ENCODE measurements at places on chromosomes 3 and 15.

GRCh38 chr3:65995030-65995429 lies 43.7 kb downstream of the MAGI1 start:
- no peak for DNase-seq

DNA sequence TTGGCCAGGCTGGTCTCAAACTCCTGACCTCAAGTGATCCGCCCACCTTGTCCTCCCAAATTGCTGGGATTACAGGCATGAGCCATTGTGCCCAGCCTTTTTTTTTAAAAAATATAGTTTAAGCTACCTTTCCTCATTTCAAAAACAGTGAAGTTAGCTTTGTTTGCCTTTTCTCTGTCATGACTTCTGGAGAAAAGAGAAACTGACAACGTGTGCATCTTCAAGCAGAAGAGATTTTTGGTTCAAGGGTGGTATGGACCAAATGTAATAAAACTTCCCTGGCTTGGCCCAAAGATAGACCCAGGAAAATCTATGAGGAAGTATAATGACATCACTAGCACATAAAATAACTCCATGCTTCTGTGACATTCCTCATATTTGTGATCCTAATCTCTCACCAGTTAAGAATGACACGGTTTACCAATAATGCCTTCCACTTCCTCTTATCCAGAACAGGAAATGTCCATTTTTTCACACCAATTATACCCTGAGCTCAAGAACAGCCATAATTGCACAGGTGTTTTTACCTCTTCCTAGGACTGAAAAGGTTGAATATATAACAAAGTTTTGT lies 781.2 kb upstream of the NR2F2 start:
- no peak for DNase-seq

DNA sequence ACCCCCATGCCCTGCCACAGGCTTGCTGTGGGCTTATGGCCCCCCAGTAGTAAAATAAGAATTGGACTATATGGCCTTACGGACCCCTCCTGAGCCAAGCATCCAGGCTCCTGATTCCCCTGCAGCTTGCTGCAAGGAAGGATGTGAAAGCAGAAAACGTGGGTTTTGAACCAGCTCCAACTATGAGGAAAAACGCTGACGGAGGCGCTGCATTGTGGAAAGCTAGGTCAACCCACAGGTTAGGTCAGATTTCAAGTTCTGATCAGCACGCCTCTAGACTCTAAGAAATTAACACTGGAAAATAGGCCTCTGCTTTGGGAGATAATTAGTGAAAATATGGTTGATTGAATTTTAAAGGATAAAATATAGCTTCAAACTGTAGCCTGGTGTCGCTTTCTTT lies 195.4 kb upstream of the HES1 start:
- DNase-seq = no peak

DNA sequence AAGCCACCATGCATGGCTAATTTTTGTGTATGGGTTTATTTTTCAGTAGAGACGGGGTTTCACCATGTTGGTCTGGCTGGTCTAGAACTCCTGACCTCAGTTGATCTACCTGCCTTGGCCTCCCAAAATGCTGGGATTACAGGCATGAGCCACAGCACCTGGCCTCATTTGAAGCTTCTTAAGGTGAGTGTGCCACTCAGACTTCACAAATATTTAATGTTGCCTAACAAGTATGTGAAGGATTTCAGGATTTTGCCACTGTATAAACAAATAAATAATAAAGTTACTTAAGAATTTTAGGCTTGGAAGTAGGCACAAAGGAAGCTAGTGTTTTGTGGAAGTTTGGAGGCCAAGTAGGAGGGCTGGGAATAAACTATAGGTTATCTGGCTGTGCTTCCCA lies 73.5 kb downstream of the FGF12 start:
- no peak for DNase-seq

DNA sequence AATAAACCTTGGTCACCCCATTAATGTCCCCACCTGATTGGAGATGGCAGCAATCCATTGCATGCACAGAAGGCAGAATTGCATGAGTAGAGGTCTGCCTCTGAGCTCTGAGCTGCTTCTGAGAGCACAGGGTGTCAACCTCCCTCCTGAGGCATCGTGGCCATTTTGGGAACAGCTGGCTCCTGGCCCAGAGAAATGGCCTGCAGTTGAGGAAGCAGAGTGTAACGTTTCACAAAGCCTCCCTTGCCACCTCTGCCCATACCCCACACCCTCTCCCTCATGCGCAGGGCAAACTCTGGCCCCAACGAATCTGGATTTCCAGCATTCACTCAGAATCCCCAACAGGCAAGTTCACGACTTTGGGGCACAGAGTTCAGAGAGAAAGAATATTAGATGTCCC lies 198.9 kb downstream of the ADAMTS9 start:
- no peak for DNase-seq

DNA sequence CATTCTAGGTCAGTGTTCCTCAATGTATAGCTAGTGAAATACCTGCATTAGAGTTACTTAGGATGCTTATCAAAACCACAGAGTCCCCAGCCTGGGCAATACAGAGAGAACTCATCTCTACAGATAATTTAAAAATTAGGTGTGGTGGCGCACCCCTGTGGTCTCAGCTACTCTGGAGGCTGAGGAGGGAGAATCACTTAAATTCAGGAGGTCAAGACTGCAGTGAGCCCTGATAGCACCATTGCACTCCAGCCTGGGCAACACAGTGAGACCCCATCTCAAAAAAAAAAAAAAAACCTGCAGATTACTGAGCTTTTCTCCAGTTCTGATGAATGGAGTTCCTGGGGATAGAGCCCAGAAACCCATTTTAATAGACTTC lies 10.1 kb upstream of the MINDY2 start:
- DNase-seq = no peak

- DNase-seq = no peak
These were observed 42.3 kb downstream of the ZDHHC19 start for GRCh38 chr3:196168808-196169391.

DNA sequence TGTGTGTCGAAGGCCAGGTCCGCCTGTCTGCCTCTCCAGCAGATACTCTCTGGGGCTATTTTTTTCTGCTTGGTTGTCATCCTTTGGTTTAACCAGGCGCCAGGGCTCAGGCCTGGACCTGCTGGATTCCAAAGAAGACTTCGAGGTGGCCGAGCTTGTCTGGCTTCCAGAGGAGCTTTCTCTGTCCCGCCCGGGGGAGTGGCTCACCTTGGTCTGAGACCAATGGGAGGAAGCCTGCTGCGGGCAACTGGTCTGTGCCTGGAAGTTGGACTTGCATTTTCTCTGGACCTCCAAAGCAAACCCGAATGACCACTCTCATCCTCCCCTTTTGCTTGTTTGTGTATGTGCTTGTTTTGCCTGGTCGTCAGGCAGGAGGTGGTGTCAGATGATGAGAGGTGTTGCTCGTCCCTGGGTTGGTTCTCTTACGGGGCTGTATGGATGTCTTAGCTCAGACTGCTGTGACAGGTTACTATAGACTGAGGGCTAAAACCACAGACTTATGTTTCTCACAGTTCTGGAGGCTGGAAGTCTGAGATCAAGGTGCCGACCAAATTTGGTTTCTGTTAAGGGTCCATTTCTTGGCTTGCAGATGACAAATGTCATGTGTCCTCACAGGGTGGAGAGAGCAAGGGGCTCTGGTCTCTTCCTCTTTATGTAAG lies 19.3 kb downstream of the IGF1R start:
- DNase-seq = no peak

DNA sequence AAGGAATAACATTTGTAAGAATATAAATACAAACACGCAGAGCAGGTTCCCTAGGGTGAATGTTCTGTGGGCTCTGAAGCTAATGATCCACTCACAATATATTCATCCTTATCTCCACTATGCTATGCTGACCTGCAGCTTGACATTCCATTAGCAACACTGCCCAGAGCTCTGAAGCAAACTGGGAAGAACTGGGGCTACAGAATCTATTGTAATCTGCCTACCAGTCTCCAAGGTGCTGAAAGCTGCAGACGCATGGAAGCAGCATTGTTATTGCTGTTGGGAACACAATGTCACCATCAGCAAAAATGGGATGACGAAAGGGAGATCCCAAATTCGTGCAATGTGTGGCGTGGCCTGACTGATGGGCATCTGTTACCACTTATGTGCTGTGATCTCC lies 316.7 kb upstream of the RORA start:
- no peak for DNase-seq

DNA sequence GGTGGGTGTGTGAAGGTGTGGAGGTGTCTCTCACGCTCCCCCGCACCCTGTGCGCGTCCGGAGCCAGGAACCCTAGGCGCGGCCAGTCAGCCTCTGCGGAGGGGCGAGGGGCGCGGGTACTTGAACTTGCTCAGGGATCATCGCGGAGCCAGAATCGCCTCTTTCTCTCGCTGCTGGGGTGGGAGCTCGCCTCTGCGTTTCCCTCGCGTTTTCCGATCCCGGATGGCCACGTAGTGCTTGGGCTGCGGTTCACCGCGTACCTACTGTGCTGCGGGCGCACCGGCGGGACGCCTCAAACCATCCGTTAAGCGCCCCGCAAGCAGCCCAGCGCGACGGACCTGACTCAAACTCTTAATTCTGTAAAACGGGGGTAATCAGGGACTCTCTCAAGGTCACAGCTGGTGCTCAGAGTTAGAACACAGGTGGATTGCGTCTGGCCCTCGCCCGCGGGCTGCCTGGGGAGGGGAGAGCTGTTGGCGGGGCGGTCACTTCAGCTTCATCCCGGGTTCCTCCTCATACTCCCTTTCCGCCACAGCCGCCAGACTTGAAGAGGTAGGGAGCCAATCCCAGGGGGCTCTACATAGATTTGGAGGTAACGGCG lies 686 bp downstream of the MYRIP start:
- no peak for DNase-seq

DNA sequence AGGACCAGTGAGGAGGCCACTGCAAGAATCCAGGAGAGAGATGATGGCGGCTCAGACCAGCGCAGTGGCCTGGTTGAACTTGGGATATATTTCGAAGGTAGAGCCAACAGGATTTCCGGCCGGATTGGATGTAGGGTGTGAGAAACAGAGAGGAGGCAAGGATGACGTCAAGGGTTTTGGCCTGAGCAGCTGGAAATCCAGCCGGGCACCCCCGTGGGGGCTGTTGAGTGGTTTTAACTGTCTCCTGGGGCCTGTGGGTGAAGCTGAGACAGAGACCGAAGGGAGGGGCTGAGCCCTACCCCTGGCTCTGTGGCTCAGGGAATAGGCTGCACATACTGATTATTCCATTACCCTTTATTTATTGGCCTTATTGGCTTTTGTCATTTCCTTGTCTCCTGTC lies 45.7 kb downstream of the EXOG start:
- no peak for DNase-seq

DNA sequence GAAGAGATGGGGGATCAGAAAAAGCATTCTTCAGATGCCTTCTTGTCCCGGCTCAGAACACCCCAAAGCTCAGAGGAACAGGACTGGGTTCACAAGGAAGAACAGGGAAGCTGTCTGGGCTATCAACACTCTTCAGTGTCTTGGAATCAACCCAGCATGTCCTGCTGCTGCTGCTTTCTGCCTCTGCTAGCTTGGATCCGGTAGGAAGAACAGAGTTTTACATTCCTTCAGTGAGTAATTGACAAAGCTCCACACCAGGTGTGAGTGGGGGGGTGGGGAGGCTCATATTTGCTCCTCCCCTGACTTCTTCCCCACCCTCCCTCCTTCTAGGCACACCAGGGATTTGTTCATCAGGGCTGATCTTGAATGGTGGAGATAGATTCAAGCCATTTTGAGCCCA lies 13.1 kb upstream of the ETV5 start:
- DNase-seq = no peak

- DNase-seq = no peak
These were observed 54.8 kb upstream of the ADPGK start for GRCh38 chr15:72838311-72838731.

DNA sequence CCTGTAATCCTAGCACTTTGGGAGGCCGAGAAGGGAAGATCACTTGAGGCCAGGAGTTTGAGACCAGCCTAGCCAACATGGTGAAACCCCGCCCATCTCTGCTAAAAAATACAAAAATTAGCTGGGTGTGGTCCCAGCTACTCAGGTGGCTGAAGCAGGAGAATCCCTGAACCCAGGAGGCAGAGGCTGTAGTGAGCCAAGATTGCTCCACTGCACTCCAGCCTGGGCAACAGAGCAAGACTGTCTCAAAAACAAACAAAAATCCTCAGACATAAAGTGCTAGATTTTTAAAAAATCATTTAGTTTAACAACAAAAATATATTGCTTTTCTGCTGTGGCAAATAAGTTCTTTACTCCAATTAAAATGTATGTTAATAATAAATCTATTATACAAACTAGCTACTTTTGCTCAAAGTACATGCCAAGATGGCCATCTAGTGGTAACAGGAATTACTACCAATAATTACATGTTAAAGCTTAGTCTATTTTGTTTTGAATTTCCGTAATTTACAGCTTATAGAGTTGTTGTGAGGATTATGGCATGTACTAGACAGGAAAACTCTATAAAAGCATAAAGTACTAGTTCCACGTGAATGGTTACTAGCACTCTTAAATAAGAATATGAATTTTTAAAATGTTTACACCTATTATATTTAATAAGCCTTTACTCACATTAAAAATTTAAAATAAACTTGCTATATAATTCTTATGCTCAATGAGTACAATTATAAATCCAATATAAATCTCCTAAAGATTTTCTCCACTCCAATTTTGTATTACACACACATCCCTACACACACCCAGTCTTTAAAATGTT lies 39.0 kb downstream of the GABPB1 start:
- peak; percentile 32 for DNase-seq

GRCh38 chr3:47868306-47868705 lies 65.4 kb downstream of the DHX30 start:
- DNase-seq = no peak

DNA sequence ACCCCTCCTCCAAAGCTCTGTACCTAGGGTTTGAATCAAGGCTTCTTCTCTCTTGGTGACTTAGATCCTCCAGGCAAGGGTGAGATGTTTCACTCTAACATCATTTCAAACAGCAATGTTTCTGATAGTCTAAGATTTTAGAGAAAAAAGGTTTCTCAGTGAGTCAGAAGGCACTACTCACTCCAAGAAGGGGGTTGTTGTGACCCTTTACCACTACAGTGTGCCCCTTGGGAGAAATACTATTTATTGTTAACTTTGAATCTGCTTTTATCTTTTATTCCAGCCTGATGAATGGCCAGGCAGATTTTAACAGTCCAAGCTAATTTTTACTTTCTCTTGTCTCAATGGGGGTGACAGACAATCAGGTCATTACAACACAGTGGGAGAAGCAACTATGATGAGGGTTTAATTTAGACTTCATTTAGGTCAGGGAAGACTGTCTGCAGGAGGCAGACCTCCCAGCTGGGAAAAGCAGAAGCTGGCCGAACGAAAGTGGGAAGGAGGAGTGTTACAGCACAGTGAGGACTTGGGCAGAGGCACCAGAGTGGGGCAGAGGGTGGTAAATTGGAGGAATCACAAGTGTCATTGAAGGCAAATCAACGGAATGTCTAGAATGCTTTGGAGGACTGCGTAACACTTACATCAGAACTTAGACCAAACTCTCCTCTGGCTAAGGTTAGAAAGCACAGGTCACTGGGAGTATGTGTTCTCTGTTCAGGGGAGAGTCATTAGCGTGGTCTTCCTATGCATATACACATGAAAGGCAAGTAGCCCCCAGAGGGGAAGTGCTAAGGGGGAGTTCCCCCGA lies 21.2 kb downstream of the ZNF860 start:
- DNase-seq = no peak

GRCh38 chr15:48313216-48313615 lies 18.0 kb upstream of the DUT start:
- no peak for DNase-seq
